ENCODE measurements at places on chromosomes 5 and 9. TPM values are rescaled to one million over a fixed set of nuclear protein-coding genes. Genes with fewer than 3 reads are reported as not detected.

The BAAT gene
- not detected for total RNA-seq

The SPINK6 gene
- not detected for total RNA-seq

The CDH12 gene
- not detected for total RNA-seq

The ACTBL2 gene
- not detected for total RNA-seq

The SPATA9 gene
- total RNA-seq, result not detected

The ERGIC1 gene
- total RNA-seq, result 68.0 TPM

The UGT3A2 gene
- total RNA-seq, result not detected

The FIBCD1 gene
- total RNA-seq, result not detected

The EPB41L4A gene
- total RNA-seq, result not detected

The CCNB1 gene
- total RNA-seq, result 4.6 TPM

The NIPAL4 gene
- 0.11 TPM for total RNA-seq

DNA sequence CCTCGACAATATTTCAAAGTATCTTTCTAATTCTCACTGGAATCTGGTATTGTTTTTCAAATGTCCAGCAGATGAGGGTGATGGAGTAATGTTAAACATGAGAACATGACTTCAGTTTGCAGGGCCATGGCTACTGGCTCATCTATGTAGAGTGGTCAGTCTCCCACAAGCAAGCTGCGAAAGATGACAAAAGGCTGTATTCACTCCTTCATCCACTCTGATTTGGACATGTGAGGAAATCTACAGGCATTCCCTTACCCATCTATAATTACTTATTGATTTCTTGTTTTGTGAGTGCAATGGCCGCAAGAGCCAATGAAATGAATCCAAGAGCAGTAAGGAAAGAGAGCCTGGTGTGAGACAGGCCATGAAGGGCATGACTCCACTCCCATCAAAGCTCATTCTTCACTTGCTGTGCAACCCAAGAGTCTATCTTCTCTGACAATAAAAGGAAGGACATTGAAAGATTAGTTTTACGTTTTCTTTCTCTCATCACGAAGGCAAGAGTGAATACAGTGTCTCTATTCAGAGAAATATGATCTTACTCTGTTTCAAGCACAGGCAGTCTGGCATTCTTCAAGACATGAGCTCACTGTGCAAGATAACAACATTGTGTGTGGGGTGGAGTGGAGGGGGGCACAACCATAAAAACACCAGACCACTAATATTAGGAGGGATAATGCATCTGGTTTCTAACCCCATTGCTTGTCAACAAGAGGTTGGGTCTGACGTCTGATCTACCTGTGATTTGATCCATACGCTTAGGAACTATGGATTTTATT lies 249.6 kb upstream of the DAP start:
- no peak for DNase-seq

GRCh38 chr5:98460536-98460935 lies 312.9 kb upstream of the RGMB start:
- no peak for DNase-seq

DNA sequence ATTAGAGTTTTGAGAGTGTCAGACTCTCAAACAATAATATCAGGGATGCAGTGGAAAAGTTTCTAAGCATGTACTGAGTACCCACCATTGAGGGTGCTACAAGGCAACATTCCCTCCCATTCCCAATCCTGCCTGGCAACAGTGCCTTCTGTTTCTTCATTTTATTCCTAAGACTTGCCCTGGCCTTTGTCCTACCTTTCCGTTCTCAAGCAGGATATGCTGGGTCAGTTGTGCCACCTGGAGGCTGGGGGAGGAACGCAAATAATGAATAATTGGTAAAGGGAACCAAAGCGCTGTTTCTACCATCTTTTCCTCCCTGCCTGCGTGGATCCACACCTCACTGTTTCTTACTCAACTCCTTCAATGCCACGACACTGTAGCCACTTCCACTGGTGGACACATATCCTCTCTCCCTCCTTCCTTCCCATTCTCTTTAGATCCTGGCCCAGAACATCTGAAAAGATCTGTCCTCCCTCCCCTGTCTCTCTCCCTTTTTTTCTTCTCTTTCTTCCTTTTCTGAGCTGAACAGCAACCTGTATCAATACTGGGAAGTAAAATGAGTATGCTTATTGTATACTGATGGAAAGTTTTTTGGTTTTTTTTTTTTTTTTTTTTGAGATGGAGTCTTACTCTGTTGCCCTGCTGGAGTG lies 149.5 kb downstream of the C9orf152 start:
- DNase-seq, result no peak

GRCh38 chr9:134061688-134062371 lies 6.0 kb downstream of the BRD3 start:
- DNase-seq, result no peak

- DNase-seq, result no peak
Measured at GRCh38 chr5:89229331-89230070, 346.5 kb upstream of the MEF2C start.

DNA sequence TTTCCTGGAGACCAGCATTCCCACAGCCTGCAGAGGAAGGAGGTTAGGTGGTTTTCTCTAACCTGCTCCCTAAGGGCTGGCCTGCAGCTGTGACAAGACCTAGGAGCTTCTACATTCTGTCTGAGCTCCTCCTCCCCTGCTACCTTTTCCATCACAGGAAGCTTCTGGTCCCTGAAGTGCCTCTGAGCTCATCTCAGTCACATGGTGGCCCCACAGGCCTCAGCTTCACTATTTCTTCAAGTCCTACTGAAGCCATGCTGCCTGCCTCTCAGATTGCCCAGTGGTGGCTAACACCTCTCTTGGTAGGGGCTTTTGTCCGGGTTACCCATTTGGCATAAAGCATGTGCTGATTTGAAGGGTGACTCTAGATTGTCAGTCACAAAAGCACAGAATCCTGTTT lies 259.4 kb downstream of the CRB2 start:
- no peak for DNase-seq

GRCh38 chr5:157269761-157270272 lies 3.9 kb downstream of the CYFIP2 start:
- DNase-seq, result no peak

GRCh38 chr5:171258737-171259415 lies 50.2 kb upstream of the TLX3 start:
- no peak for DNase-seq

- DNase-seq, result no peak
Measured at GRCh38 chr5:126939887-126940286, 90.5 kb downstream of the MARCHF3 start.

- no peak for DNase-seq
Measured at GRCh38 chr5:82499725-82500244, 221.6 kb upstream of the RPS23 start.

- no peak for DNase-seq
Measured at GRCh38 chr5:109028608-109029299, 281.1 kb downstream of the FER start.

DNA sequence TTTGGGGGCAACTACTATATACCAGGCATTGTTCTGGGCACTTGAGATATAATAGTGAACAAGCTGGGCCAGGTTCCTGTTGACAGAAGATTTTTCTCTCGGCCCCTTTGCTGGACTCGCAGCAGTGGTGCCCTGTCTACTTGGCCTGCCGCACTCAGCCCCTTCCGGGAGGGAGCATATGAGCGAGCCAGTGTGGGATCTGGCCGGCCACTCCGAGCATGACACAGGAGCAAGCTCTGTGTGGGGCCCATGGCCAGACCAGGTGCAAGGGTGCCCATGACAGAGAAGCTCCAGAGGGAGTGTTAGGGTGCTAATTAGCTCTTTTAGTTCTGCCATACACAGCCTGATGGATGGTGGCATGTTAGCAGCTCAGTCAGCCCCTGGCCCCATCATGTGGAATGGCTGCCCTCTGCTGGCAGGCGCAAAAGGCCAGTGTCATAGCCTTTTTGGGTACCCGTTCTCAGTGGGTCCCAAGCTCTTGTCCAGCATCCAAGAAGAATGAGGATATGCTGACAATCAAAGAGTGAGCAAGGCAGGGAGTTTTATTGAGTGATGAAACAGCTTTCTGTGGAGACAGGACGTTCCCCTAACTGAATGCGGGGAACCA lies 9.3 kb upstream of the KIF4B start:
- no peak for DNase-seq

DNA sequence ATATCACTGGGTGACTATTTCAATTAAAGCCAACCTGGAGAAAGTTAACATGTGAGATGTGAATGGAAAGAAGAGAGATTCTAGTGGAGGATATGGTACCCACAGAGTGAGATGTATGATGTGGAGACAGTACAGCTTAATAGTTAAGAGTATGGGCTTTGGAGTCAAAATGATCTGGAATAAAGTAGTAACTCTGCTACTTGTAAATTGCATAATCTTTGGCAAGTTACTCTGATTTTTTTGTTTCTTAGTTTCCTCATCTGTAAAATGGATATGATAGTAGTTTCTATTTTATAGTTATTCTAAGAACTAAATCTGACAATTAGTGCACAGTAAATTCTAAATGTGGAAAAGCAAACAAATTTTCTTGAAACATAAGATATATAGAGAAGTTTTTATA lies 79.2 kb downstream of the ISOC1 start:
- DNase-seq, result no peak

DNA sequence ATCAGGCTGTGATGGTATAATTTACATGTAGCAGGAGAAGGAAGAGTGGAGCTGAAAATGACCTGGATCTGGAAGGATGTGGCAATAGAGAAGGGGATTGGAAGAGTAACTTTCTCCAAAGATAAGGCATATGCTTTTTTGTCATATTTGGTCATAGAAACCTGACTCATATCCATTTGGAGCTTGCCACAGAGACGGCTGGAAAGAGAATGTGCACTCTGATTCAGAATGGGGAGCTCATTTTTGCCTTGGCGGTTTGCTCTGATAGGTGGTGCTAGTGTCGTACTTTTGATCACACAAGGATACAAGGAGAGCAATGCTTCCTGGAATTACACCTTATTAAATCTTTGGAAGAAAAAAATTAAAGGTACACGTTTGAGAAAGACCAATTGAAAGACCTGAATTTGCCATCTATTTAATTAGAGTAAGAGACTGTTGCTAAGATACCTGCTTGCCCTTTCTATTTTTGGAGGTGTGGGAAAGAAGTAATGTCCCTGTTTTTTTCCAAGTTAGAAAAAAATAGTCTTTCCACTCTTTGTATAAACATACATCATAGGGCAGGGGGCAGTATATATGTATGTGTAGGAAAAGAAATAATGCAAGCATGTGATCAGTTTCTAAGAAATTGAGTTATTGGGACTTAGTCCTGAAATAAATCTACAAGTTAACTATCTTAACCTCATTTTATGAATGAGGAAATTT lies 5.4 kb downstream of the LSM11 start:
- DNase-seq, result no peak

DNA sequence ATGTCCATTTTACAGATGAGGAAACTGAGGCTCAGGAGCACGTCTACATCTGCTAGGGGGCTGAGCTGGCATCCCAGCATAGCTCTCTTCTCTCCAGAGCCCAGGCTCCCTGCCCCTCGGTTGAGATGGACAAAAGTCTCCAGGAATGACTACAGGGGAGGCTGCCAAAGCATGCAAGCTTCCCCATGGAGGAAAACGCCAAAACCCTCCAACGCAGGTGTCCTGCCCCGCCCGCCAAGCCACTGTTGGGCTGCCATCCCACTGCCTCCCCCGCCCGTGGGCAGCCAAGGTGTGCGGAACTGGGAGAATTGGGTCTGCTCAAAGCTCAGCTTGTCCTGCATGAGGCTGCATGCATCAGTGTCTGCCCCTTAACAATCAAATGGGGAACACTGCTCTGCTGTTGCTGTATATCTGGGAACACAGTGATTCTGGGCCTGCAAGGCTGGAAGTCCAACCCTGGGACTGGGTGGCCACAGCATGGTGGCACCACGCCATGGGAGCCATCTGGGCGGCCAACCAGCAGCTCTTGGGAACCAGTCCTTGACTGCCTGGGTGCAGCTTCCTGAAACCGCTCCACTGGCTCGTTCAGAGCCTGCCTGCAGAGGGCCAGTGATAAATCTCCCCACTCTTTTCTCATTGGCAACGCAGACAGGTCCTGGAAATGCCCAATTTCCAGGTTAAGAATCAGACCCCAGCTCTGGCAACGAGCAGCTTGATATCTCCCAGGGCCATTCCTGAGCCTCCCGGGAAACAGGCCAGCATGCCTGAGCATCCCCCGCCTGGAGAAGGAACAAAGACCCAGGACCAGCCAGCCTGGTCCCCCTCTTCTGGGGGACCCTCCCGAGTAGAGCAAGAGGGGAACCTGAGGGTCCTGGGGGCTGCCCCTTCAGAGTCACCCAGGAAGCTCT lies 3.5 kb downstream of the RALGDS start:
- DNase-seq, result peak; percentile 38

GRCh38 chr5:12217039-12217438 lies 312.8 kb upstream of the CTNND2 start:
- DNase-seq, result no peak

DNA sequence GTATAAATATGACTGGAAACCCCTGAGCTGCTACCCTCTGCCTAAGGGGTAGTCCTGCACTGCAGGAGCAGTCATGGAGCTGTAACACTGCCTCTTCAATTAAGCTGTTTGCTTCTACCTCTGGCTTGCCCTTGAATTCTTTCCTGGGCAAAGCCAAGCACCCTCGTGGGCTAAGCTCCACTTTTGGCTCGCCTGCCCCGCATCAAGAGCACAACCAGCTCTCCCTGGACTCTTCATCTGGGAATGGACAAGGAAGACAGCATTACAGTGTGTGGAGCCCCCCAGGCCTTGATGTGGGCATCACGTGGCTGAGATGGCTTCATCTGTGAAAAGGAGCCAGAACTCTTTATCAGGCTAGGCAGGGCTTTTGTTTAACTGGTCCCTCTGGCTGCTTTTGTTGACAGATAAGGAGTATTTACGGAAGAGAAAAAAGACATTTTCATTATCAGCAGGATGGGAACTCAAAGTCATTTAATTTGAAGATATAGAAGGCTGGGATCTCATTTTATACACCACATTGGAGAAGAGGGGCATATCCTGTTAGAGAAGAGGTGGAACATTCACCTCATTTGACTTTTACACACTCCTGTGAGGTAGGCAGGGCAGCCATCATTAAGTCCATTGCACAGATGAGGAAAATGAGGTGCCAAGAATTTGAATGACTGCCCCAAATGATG lies 137.8 kb downstream of the SEMA6A start:
- DNase-seq, result no peak

- DNase-seq, result no peak
Measured at GRCh38 chr9:113558632-113559502, 95.3 kb downstream of the RGS3 start.

DNA sequence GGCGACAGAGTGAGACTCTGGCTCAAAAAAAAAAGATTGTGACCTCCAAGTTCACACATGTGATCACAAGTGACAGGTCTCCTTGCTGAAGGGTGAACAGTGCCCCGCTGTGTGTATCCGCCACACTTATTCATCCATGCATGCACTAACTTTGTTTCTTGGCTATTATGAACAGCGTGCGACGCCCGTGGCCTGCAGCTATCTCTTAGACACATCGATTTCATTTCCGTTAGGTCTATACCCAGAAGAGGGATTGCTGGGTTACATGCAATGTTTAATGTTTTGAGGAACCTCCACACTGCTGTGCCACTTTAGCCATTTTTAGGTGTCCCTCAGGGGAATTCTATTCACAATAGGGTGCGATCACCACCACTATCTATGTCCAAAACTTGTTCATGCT lies 12.1 kb upstream of the EGFL7 start:
- no peak for DNase-seq

- no peak for DNase-seq
Measured at GRCh38 chr9:34047864-34048726, 592 bp downstream of the UBAP2 start.

GRCh38 chr5:74310386-74310785 lies 330.1 kb downstream of the ENC1 start:
- DNase-seq, result no peak
